ENCODE measurements at places on chromosomes 1 and 21. TPM values are rescaled to one million over a fixed set of nuclear protein-coding genes. Genes with fewer than 3 reads are reported as not detected.

The TEDDM1 gene
- not detected for total RNA-seq

DNA sequence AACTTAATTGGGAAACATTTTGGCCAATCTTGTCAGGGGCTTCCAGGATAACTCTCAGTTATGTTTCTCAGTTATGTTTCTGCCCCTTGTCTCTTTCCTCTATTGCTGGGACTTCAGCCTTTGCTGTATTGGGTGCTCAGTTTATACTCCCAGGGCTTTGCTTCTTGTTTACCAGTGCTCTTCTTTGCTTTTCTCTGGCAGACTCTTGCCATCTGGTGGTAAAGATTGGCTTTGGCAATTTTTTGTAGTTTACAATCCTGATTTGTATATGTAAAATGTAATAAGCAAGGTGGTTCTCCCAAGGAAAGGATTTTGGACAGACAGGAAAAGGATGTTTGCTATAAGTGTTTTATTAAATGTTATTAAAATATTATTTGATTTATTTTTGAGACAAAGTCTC, 37.9 kb downstream of the FABP3 start:
- DNase-seq = no peak
- no peaks in the 10 kb centered on the region for H3K27me3 ChIP-seq
- no peak overlapping the region for H3K27ac ChIP-seq
- no peaks in the 10 kb centered on the region for H3K36me3 ChIP-seq
- H3K4me1 ChIP-seq = no peaks in the 10 kb centered on the region
- H3K4me3 ChIP-seq = no peak overlapping the region

DNA sequence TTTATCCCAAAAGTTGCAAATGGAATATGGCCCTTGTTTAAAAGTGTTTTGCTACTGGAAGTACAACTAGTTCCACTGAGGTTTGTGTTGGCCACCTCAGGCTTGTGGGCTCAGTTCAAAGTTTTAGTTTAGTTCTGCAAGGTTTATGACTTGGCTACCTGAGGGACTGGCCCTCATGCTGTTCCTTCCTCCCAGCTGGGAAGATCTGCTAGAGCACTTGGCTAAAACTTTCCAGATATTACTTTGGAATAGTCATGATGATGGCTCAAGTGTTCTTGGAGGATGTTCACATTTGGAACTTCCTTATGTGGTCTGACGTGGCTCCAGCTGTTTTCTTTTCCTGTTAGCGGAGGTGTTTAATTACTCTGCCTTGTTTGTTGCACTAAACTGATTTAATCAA, 110.2 kb upstream of the IVNS1ABP start:
- no peaks in the 10 kb centered on the region for H3K27me3 ChIP-seq
- no peak overlapping the region for H3K27ac ChIP-seq
- no peaks in the 10 kb centered on the region for H3K4me1 ChIP-seq
- no peak overlapping the region for H3K4me3 ChIP-seq
- no peak for DNase-seq
- H3K36me3 ChIP-seq = no peaks in the 10 kb centered on the region

- no peak for DNase-seq
- H3K36me3 ChIP-seq = no peaks in the 10 kb centered on the region
- no peaks in the 10 kb centered on the region for H3K27me3 ChIP-seq
- H3K27ac ChIP-seq = no peak overlapping the region
Measured at GRCh38 chr21:42248783-42249597, 30.1 kb downstream of the ABCG1 start.

DNA sequence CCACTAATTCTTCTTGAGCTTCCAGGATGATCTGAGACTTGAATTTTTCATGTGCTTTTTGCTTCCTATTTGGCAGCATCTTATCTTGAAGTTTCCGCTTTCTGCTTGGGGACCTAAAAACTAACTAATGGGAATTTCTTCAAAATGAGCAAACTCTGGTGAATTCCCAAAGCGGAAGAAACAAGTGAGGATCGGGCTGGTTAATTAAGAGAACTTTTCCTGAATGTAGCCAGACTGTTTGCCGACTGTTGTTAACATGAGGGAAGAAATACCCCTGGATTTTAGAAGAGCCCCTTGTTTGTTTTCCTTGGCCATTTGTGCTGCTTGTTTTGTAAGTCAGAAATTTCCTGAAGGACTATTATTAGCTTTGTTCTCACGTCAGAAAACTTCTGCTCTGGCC, 6.1 kb upstream of the SELE start:
- H3K27ac ChIP-seq = no peak overlapping the region
- H3K27me3 ChIP-seq = no peaks in the 10 kb centered on the region
- no peak for DNase-seq

The FCRLB gene
- 1.0 TPM for total RNA-seq

DNA sequence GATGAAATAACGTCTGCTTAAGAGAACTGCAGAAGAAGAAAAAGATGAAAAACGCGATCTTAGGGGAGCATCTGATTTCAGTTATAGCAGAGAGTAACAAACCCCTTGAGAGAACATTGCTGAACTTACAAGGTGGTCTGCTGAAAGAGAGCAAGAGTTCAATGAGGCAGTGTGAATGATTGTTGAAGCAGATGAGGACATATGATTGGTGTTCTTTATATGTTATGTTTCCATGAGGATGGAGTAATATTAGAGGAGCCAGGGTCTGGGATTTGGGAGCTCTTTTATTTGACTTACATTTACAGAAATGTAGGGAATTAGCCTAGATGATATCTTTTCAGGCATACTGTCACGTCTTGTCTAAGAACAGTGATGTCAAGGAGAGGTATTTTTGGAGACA, 1302.0 kb downstream of the KCNT2 start:
- no peaks in the 10 kb centered on the region for H3K4me1 ChIP-seq
- H3K27ac ChIP-seq = no peak overlapping the region
- no peaks in the 10 kb centered on the region for H3K27me3 ChIP-seq
- DNase-seq = no peak
- no peaks in the 10 kb centered on the region for H3K36me3 ChIP-seq

DNA sequence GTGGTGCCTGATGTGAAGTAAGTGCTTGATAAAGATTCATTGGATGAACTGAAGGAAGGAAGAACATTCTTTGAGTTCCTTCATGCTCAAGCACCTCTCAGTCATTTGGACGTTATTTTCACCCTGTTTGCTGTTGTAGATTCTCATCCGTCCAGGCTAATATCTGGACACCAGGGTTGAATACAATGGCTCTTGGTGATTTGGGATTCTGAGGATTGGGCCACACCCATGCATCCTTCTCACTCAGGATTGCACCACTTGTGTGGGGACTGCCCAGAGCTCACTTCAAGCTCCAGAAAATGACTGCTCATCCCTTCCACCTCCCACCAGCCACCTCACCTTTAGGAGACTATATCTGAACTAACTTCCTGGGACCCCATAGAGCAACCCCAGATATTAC, 117.1 kb upstream of the IPO9 start:
- peaks cover 41% of the 10 kb centered on the region for H3K4me1 ChIP-seq
- H3K27ac ChIP-seq = no peak overlapping the region
- DNase-seq = no peak
- H3K36me3 ChIP-seq = no peaks in the 10 kb centered on the region

DNA sequence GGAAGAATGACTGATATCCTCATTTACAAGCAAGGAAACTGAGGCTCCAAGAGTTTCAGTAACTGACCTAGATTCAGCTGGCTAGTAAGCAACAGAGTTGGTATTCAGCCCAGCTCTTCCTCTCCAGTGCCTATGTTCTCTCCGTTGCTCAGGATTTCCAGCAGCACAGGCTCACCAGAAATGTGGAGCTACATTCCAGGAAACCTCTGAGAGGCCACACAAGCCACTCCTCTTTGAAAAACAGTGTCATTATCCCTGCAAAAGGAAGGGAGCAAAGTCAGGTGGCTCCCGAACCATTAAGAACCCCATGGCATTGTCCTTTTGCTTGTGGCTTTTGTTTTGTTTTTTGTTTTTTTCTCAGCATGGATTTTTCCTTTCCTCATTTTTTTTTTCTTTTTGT, 40.6 kb upstream of the DUSP10 start:
- H3K4me1 ChIP-seq = no peaks in the 10 kb centered on the region
- H3K36me3 ChIP-seq = no peaks in the 10 kb centered on the region
- no peak for DNase-seq
- no peaks in the 10 kb centered on the region for H3K27me3 ChIP-seq

The COL16A1 gene
- 3.6 TPM for total RNA-seq

GRCh38 chr1:232943679-232944252, 6.6 kb upstream of the NTPCR start:
- no peaks in the 10 kb centered on the region for H3K27me3 ChIP-seq
- no peak overlapping the region for H3K27ac ChIP-seq
- no peak overlapping the region for H3K4me3 ChIP-seq
- no peak for DNase-seq
- H3K36me3 ChIP-seq = no peaks in the 10 kb centered on the region
- no peaks in the 10 kb centered on the region for H3K4me1 ChIP-seq

DNA sequence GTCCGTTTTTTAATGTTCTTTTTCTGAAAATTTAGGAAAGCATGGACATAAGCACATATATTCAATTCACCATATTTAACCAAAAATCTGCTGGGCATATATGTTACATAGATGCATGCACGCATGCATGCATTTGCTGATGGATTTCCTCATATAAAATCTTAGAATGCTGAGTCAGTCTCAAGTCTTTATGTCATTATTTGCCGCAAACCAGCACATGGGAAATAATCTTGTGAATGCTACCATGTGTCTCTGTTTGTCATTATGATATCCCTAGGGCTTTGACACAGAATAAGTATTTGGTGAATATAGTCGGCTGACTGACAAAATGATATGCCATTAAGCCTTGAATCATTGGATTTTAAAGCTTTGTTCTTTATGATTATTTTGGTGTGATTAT, 776.5 kb downstream of the KCNT2 start:
- no peak for DNase-seq
- no peak overlapping the region for H3K4me3 ChIP-seq
- no peaks in the 10 kb centered on the region for H3K4me1 ChIP-seq
- no peaks in the 10 kb centered on the region for H3K27me3 ChIP-seq
- no peaks in the 10 kb centered on the region for H3K36me3 ChIP-seq
- no peak overlapping the region for H3K27ac ChIP-seq

The CFHR4 gene
- not detected for total RNA-seq

DNA sequence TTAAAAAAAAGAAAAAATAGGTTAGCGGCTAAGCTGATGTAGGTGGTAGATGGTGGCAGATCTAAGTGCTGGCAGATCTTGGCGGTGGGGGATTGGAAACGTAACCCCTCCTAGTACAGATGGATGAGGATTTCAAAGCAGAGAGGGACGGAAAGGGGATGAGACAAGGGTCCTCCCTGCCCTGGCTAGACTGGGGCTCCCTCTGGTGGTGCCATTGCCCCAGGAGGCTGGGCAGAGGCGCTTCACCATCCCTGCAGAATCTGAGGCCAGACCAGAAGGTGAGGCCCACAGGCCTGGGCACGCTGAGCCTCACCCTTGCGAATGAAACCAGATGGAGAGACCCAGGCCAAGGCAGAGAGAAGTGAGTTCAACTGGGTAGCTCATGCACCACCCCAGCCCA, 7.0 kb upstream of the PLEKHA6 start:
- no peaks in the 10 kb centered on the region for H3K27me3 ChIP-seq
- no peaks in the 10 kb centered on the region for H3K36me3 ChIP-seq
- H3K4me1 ChIP-seq = 0 out of 2 replicates have a peak, but pooled peaks cover 3% of the 10 kb centered on the region
- no peak overlapping the region for H3K4me3 ChIP-seq
- no peak for DNase-seq

The C1orf105 gene
- not detected for total RNA-seq

The PIGV gene
- 31.9 TPM for total RNA-seq

- H3K36me3 ChIP-seq = no peaks in the 10 kb centered on the region
- no peaks in the 10 kb centered on the region for H3K27me3 ChIP-seq
- H3K4me1 ChIP-seq = no peaks in the 10 kb centered on the region
- no peak overlapping the region for H3K4me3 ChIP-seq
Measured at GRCh38 chr21:25515484-25516405, 91.5 kb downstream of the MRPL39 start.

GRCh38 chr1:42922687-42923366, 35.8 kb downstream of the SLC2A1 start:
- peaks cover 11% of the 10 kb centered on the region for H3K36me3 ChIP-seq
- DNase-seq = peak; percentile 65
- H3K4me3 ChIP-seq = no peak overlapping the region
- H3K27ac ChIP-seq = 0 out of 2 replicates have a peak overlapping the region, but pooled peaks have one; percentile 7
- H3K4me1 ChIP-seq = peaks cover 20% of the 10 kb centered on the region
- no peaks in the 10 kb centered on the region for H3K27me3 ChIP-seq

The PRRX1 gene
- total RNA-seq = not detected

- no peaks in the 10 kb centered on the region for H3K36me3 ChIP-seq
- no peak overlapping the region for H3K4me3 ChIP-seq
- DNase-seq = no peak
- H3K27me3 ChIP-seq = no peaks in the 10 kb centered on the region
Measured at GRCh38 chr1:209323743-209324142, 259.8 kb upstream of the CAMK1G start.

- DNase-seq = no peak
- H3K4me3 ChIP-seq = no peak overlapping the region
- H3K27ac ChIP-seq = no peak overlapping the region
Measured at GRCh38 chr1:13786541-13786940, 86.6 kb downstream of the PRDM2 start.

GRCh38 chr1:88650676-88651418, 33.2 kb upstream of the PKN2 start:
- no peak overlapping the region for H3K27ac ChIP-seq
- H3K27me3 ChIP-seq = no peaks in the 10 kb centered on the region
- H3K4me3 ChIP-seq = no peak overlapping the region
- H3K4me1 ChIP-seq = no peaks in the 10 kb centered on the region
- no peaks in the 10 kb centered on the region for H3K36me3 ChIP-seq

All from PC-9 (cell line).